Hindlimb muscle (tissue), 1 donor: ENCODE measurements at places on chromosomes 6 and 20. TPM values are rescaled to one million over a fixed set of nuclear protein-coding genes. Genes with fewer than 3 reads are reported as not detected.

LGSN gene
- polyA plus RNA-seq, result not detected

LCA5 gene
- polyA plus RNA-seq, result 4.1 TPM

OR2B6 gene
- not detected for polyA plus RNA-seq

TNFAIP3 gene
- polyA plus RNA-seq, result 17.4 TPM

DEFB124 gene
- 0.88 TPM for polyA plus RNA-seq

- DNase-seq, result no peak
Observed at GRCh38 chr20:3871550-3872265, 17.5 kb upstream of the PANK2 start.

DNA sequence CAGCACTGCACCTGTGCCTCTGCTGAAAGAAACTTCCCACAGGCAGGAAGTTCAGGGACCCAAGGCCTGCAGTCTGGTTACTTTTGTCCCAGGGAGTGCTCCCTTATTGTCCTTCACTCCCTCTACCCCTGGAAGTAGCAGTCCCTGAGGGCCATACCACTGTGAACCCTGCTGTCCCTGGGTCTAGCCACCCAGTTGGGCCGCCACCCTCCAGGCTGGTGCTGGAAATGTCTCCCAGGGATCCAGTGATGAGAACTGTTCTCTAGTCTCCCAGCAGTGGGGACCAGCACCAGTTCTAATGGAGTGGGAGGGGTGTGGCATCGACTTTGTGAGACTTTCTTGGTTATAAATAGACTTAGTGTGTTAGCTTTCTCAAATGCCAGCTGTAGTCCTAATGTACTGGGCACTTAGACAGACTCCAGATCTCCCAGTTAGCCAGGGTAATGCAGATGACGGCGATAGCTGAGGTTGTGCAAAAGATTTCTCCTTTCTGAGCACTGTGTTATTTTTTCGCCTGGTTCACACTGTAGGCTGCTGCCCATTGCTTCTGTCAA, 462.5 kb downstream of the CDH26 start:
- no peak for DNase-seq

DNA sequence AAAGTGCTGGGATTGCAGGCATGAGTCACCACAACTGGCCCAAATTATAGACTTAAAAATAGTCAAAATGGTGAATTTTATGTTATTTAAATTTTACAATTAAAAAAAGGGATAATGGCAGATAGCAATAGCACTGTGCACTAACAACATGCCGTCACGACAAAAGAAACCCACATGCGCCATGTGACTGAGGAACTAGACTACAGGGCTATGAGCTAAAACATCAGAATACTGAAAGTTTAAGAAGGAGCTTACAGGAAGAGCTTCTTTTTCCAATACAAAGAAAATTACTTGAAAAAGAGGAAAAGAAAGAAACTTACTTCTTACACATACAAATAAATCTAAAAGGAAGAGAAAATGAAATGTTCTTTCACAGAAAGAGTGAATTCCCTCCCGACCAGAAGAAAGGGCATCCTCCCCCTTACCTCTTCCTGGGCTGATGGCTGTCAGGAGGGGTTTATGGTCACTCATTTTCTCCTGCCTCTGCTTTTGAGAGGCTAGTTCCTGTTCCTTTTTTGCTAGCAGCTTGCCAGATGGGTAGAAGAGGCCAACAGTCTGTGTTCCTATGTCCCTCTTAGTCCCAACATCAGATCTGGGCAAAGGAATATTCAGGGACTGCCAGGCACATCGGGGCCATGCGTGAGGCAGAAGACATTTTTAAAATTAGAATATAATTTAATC, 54.5 kb downstream of the DZANK1 start:
- peak; percentile 5 for DNase-seq

DNA sequence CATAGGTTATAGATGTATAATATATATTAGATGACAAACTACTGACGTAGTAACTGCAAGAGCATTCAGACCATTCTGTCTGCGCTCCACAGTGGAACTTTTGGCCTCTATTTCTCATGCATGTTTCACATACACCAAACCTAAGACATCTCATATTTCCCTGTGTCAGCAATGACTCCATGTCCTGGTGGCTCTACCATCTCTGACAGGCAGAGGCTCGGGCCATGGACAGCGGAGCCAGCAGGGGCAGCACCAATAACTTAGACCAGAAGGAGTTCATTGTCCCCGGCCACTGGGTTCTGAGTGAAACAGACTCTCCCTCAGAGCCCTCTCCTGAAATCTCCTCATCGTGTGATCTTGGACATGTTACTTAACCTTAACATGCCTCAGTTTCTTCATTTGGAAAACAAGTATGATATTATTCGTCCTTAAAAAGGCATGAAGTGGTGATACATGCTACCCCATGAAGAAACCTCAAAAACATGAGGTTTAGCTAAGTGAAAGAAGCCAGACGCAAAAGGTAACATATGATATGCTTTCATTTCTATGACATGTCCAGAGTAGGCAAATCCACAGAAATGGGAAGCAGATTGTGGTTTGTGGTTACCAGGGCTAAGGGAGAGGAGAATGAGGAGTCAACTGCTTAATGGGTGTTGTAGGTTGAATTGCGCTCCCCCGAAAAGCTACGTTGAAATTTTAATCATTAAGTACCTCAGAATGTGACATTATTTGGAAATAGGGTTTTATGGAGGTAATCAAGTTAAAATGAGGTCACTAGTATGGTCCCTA, 564.0 kb upstream of the JARID2 start:
- no peak for DNase-seq

DNA sequence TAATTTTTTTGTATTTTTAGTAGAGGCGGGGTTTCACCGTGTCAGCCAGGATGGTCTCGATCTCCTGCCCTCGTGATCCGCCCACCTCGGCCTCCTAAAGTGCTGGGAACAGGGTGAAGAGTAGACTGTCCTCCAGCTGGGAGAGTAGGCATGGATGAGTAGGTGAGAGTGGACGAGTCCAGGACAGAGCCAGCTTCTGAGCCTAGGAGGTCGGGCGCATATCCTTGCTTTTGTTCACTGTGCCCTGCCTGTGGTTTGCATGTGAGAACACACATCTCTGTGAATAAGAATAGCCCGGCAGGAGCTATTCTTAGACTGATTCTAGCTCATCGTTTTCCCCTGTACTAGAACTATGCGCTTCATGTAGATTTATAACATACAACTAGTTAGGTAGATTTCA, 78.3 kb downstream of the RPP40 start:
- DNase-seq, result no peak

- DNase-seq, result no peak
Observed at GRCh38 chr20:3340443-3340842, 67.0 kb downstream of the DNAAF9 start.

GRCh38 chr6:140540743-140541142, 1166.3 kb upstream of the CITED2 start:
- no peak for DNase-seq

- no peak for DNase-seq
Observed at GRCh38 chr6:25692472-25692871, 40.5 kb downstream of the SCGN start.

DNA sequence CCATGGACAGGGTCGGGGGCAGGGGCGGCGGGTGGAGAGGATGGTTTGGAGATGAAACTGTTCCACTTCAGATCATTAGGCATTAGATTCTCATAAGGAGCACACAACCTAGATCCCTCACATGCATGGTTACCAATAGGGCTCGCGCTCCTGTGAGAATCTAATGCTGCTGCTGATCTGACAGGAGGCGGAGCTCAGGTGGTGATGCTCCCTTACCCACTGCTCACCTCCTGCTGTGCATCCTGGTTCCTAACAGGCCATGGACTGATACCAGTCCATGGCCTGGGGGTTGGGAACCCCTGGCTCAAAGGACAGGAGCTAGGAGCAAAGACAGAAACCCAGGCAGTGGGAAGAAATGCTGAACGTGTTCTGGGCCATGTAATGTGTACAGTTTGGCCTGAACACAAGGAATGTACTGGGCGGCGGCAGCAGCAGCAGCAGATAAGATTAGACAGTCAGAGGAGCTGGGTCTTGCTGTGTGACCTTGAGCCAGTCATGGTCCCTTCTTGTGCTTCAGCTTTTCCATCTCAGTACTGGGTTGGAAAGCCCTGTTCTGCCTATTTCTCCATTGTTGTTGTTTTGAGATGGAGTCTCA, 4.7 kb upstream of the SPAG4 start:
- no peak for DNase-seq

DNA sequence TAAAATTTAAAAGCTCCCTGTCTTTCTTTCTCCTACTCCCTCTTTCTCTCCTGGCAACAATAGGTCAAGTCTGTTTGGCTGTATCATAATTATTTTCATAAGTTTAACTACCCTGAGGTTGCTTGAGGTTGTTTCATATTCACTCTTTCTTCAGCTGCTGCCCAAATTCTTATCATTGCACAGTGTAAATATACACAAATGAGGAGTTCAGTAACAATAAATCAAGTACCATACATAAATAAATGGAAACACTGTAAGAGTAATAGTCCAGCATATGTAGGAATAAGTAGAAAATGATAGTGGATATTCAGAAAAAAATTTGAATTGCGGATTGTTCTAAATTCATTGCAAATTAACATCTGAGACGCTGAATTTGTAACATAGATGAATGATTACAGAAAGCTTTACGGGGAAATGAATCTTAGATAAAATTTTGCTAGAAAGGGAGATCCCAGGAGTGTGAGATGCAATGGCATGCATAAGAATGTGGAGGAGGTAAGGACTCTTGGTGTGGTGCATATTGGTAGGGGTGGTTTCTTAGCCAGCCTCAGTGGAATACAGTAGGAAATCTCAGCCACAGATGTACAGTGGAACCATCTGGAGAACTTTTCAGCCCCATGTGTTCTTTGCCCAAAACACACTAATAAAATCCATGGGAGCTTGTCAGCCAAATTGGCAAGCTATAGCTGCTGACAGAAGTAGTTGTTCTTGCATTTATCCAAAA, 480.7 kb downstream of the HTR1B start:
- DNase-seq, result no peak

- DNase-seq, result no peak
Observed at GRCh38 chr6:92559003-92559402, 860.4 kb downstream of the EPHA7 start.
